Tracheal epithelial cell (primary cell): ENCODE measurements at places on chromosomes 11 and 22. TPM values are rescaled to one million over a fixed set of nuclear protein-coding genes. Genes with fewer than 3 reads are reported as not detected.

BTBD18 gene
- under 0.01 TPM in 1 of 2 replicates, not detected in the other for total RNA-seq

NLRX1 gene
- 24.5 and 27.0 TPM in 2 replicates for total RNA-seq

TMEM132A gene
- total RNA-seq: 32.4 and 208 TPM in 2 replicates

APOA5 gene
- not detected in 2 replicates for total RNA-seq

RIC3 gene
- total RNA-seq: 0.43 and 0.96 TPM in 2 replicates

FGF4 gene
- not detected in 2 replicates for total RNA-seq

ANO1 gene
- 2.9 and 3.0 TPM in 2 replicates for total RNA-seq

BLID gene
- 0.24 TPM in 1 of 2 replicates, not detected in the other for total RNA-seq

PKNOX2 gene
- total RNA-seq: not detected in 2 replicates

VWCE gene
- total RNA-seq: under 0.01 and 0.24 TPM in 2 replicates

ABCC8 gene
- not detected in 2 replicates for total RNA-seq

BBOX1 gene
- total RNA-seq: 0.64 and 2.7 TPM in 2 replicates

RNF141 gene
- 58.3 and 63.9 TPM in 2 replicates for total RNA-seq

MAJIN gene
- not detected in 2 replicates for total RNA-seq

NRIP3 gene
- 1.5 and 4.1 TPM in 2 replicates for total RNA-seq

SULT4A1 gene
- 0.24 TPM in 1 of 2 replicates, not detected in the other for total RNA-seq

FXYD6 gene
- 0.72 TPM in 1 of 2 replicates, not detected in the other for total RNA-seq

KCNE3 gene
- 0.48 TPM in 1 of 2 replicates, not detected in the other for total RNA-seq

LRRC75B gene
- 6.4 and 9.6 TPM in 2 replicates for total RNA-seq

CD82 gene
- total RNA-seq: 65.0 and 80.7 TPM in 2 replicates

CCDC83 gene
- not detected in 2 replicates for total RNA-seq

C11orf58 gene
- 130 and 155 TPM in 2 replicates for total RNA-seq

MIOX gene
- total RNA-seq: 0.72 TPM in 1 of 2 replicates, not detected in the other

TRIM49 gene
- not detected in 2 replicates for total RNA-seq

GPR83 gene
- total RNA-seq: under 0.01 TPM in 2 replicates

OR52I2 gene
- under 0.01 TPM in 1 of 2 replicates, not detected in the other for total RNA-seq

PHF21B gene
- not detected in 2 replicates for total RNA-seq

C1QTNF4 gene
- 0.43 TPM in 1 of 2 replicates, not detected in the other for total RNA-seq

CRYBA4 gene
- total RNA-seq: not detected in 2 replicates

SERHL2 gene
- 0.43 and 8.7 TPM in 2 replicates for total RNA-seq

SMIM35 gene
- total RNA-seq: under 0.01 TPM in 1 of 2 replicates, not detected in the other

CYP2D6 gene
- total RNA-seq: 0.24 and 0.85 TPM in 2 replicates

PLAAT5 gene
- 0.21 TPM in 1 of 2 replicates, not detected in the other for total RNA-seq

ELMOD1 gene
- under 0.01 TPM in 1 of 2 replicates, not detected in the other for total RNA-seq

MISFA gene
- total RNA-seq: 1.9 TPM in 1 of 2 replicates, not detected in the other

SHISA8 gene
- total RNA-seq: not detected in 2 replicates

KCNA4 gene
- total RNA-seq: not detected in 2 replicates

NXPE1 gene
- not detected in 2 replicates for total RNA-seq

SLC5A4 gene
- total RNA-seq: not detected in 2 replicates

TESMIN gene
- total RNA-seq: 6.7 and 7.0 TPM in 2 replicates

OTOG gene
- total RNA-seq: under 0.01 TPM in 1 of 2 replicates, not detected in the other

RAB39A gene
- not detected in 2 replicates for total RNA-seq

KRTAP5-8 gene
- total RNA-seq: 0.24 TPM in 1 of 2 replicates, not detected in the other

DDTL gene
- total RNA-seq: 0.43 TPM in 1 of 2 replicates, not detected in the other
